ENCODE measurements at places on chromosomes 1 and 21.

DNA sequence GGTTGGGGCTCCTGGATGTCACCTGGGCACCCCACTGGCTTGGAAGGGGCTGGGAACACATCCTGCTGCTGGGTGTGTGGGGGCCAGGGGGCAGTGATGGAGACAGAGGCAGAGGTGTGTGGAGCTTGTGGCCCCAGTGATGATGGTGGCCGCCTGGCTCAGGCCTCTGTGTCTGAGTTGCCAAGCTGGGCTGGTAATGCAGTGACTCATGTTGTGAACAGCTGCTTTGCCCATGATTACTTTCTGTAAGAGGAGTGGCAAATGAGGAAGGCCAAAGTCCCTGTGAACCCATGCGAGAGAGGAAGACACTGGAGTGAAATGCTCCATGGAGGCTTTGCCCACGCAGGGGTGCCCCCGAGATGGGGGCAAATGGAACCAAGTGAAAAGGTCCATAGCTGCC is 86.8 kb downstream of the KCNJ6 start:
- no peak for DNase-seq

GRCh38 chr21:30271156-30271555 is 11.6 kb downstream of the KRTAP24-1 start:
- DNase-seq: no peak

DNA sequence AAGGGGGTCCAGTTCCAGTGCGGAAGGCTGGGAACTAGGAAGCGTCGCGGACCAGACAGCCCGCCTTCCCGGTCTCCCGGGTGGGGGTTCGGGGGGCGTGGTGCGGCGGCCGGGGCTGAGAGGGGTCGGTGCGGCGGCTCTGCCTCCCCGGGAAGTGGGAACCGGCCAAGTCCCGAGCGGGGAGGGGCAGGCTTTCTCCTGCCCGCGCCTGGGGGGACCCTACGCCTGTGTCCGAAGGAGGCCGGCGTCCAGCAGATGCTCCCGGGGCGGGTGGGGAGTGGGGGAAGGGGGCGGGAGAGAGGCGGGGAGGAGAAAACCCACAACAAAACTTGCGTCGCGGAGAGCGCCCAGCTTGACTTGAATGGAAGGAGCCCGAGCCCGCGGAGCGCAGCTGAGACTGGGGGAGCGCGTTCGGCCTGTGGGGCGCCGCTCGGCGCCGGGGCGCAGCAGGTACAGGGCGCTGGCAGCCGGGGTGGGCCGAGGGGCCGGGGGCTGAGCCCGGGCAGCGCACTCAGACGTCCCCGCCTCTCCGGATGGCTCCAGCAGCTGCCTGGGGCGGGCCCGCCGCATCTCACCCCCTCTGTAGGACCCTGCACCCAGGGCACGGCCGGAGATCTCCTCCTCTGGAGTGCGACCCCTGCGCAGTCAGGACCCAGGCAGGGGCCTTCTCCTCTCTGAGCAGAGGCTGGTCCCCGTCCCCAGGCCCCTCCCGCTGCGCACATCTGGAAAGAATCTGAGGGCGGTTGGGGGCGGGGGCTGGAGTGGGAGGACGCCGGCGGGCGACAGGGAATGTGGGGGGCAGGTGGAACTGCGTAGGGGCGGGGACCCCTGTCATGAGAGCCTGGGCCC is at the start of gene PODN:
PODN (plus strand) TSS at position 355 of the 849 bp plus-strand sequence. CDS start 7,643 bp downstream, outside the sequence.
- DNase-seq: no peak

DNA sequence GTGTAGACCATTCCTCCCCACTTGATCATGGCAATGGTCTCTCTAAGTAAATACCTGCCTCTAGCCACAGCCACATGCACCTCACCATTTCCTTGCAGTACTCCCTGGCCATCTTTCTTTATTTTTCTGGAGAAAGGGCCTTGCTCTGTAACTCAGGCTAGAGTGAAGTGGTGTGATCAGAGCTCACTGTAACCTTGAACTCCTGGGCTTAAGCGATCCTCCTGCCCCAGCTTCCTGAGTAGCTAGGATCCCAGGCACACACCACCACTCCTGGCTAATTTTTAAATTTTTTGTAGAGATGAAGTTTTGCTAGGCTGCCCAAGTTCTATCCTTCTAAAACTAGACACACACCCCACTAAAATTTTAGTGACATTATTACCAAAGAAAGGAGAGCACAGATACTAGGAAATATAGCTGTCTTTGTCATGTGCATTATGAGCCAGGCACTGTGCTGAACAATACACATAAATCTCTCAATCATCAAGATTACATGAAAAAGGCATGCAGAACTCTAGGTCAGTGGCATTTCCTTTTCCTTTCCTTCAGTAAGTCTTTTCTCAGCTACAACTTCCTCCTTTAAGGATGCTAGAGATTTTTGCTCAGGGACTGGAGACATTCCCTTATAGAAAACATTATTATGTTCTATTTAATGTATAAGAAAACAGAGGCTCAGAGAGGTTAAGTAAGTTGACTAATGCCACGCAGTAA is 95.0 kb upstream of the SERBP1 start:
- no peak for DNase-seq

GRCh38 chr1:2224170-2224584 is 3.9 kb upstream of the SKI start:
- DNase-seq: no peak

DNA sequence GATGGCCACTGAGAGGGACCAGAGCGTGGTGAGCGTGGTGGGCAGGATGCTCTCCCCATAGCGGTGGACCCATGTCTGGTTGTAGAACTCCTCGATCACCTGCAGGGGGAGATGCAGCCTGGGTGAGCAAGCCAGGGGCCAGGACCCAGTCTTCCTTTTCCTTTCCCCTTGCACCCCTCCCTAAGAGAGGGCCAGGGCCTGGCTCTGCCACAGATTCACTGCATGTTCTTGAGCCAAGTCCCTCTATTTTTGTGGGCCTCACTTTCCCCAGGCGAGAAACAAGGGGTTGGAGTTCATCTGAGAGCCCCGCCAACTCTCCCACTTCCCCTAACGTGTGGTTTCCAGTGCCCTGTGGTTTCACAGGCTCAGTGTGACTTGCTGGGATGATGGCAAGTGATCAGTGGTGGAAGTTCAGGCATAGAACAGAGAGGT is 27.5 kb downstream of the SLC2A1 start:
- DNase-seq: peak; percentile 32

DNA sequence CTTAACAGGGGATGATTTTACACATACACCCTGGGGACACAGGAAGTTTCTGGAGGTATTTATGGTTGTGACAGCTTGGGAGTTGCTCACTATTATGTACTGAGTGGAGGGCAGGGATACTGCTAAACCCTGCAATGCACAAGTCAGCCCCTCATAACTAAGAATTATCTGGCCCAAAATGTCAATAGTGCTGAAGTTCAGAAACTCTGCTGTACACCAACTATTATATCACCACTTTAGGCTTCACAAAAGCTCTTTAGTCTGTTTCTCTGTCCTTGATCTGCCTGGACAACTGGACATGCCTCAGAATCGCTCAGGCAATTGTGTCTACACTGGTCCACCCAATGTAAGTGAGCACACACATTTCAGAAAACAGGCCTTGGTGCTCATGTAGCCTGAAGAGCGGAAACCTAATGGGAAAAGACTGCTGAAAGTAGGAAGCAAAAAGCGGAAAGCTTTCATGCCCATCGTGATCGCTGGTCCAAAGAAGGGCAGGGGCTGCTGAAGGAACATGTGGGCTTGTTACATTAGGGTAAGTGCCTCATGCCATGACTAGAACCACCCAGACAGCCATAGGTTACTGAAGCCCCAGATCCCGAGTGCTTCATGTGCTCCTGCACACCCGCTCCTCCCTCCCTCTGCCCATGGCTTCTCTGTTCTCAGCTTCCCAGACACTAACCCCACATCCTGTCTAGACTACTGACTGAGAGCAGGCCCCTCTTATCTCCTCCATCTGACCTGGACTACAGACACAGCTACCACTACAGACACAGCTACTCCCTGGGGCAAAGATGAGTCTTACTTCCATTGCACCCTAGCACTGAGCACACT is 73.5 kb downstream of the LRIG2 start:
- no peak for DNase-seq

DNA sequence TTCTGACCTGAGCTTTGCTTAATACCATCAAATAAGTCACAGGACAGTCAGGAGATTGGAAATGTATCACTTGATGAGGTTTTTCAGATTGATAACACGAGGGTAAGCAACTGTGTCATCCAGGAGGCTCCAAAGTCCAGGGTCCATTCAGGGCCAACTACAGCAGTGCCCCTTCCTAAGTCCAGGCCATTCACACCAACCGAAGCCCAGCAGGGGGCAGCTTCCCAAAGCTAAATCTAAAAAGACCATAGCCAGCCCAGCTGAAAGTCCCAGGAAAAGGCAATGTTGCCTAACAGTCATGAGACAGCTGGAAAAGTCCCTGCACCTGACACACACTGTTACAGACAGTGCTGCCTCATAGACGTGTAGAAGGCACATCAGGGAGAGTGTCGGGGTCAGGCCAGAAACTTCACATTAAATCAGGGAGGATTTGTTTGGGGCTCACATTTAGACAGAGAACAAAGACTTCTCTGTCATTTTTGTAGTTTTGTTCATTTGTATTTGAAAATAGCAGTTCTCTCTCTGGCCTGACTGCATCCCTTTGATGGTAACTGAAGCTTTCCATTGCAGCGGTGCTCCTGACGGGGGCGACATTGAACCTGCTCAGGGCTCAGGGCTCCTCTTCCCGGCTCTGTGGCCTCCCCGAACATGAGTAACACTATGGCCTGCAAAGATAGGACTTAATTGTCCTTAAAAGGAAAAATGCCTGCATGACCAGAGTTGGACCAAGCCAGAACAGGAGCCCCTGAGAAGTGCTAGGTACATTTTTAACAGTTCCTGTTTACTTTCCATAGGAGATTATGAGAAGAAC is 200.4 kb downstream of the NRIP1 start:
- no peak for DNase-seq

DNA sequence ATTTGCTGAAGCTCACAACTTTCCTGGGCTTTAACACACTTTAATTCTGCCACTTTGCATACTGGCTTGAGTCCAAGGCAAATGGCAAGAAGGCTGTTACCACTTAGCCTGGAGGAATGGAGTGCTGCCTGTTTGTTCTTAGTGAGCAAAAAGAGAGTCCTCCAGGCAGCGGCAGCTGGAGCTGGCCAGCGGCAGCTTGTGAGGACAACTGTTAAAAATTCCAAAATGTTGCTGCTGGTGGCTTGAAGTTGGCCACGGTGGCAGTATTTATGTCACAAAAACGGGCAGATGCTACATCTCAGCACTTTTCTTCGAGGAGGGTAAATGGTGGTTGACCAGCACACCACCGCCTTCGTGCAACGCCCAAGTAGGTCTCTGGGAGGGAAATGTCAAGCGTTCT is 27.3 kb downstream of the STPG1 start:
- DNase-seq: no peak

GRCh38 chr1:58975888-58976287 is 192.0 kb upstream of the JUN start:
- no peak for DNase-seq

GRCh38 chr1:96962216-96962615 is 240.6 kb downstream of the PTBP2 start:
- no peak for DNase-seq

- DNase-seq: no peak
Measured at GRCh38 chr21:35470522-35470921, 421.4 kb upstream of the RUNX1 start.

- DNase-seq: no peak
Measured at GRCh38 chr21:42093991-42094421, 22.9 kb downstream of the UMODL1 start.

DNA sequence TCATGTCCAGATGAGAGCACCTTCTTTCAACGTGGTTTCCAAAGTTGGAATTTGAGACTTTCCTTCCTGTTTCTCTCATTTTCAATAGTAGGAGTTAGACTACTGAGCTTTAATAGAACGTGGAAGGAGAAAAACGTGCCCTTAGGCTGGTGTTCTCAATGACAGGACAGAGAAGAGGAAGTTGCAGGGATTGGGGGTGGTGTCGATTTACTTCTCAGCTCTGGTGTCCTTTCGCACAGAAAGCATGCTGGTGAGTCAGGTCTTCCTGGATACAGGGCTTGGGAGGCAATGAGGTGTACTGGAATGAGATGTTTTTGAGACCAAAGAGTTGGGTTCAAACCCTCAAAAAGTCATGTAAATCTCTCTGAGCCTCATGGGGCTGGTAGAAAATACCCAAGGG is 67.1 kb downstream of the HIVEP3 start:
- DNase-seq: no peak

GRCh38 chr21:45512626-45513002 is 29.6 kb downstream of the SLC19A1 start:
- DNase-seq: no peak

- DNase-seq: no peak
Measured at GRCh38 chr1:174988539-174988938, 11.2 kb upstream of the CACYBP start.

DNA sequence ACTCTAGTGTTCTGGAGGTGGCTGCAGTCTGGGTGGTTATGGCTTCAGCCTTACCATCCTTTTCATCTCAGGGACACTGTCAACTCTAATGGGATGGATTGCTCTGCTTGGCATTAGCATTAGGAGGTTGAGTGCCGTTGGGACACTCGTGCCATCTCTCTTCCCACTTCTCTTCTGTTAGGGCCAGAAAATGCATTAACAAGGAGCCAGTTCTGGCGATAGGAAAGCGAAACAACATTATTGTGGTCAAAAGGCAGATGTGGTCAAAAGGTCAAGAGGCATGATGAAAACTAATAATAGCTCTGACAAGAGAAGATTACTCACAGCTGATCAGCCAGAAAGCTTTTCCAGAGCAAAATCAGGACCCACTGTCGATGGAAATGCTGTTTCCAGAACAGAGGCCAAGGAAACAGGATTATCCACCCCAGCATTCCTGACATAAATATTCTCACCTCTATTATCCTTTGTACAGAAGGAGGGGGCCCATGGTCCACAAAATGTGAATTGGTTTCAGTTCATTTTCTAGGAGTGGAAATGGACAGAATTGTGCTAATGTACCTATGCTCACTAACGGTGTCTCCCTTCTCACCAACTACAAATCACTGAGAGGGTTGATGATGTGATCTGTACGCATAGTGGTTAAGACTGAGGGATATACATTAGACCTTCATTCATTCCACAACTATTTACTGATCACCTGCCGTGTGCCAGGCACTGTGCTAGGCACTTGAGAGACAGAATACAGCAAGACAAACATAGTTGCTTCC is 72.0 kb downstream of the ST6GALNAC5 start:
- no peak for DNase-seq

GRCh38 chr1:23718482-23718881 is 24.8 kb upstream of the ELOA start:
- no peak for DNase-seq

DNA sequence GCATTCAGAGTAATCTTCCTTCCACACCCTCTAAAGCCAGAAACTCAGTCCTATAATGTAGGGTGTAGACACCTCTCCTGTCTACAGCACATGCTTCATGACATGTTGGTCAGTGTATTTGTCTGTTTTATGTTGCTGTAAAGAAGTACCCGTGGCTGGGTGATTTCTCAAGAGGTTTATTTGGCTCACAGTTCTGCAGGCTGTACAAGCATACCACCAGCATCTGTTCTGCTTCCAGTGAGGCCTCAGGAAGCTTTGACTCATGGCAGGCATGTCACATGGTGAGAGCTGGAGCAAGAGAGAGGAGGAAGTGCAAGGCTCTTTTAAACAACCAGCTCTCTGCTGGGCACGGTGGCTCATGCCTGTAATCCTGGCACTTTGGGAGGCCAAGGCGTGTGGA is 12.1 kb downstream of the PLOD1 start:
- no peak for DNase-seq

- DNase-seq: no peak
Measured at GRCh38 chr1:240402326-240402725, 209.6 kb downstream of the GREM2 start.

Data from T-helper 22 cell (primary cell).